ENCODE measurements at places on chromosomes 7 and 10.

GRCh38 chr10:68224810-68225209 lies 7.1 kb downstream of the ATOH7 start:
- no peak for DNase-seq

DNA sequence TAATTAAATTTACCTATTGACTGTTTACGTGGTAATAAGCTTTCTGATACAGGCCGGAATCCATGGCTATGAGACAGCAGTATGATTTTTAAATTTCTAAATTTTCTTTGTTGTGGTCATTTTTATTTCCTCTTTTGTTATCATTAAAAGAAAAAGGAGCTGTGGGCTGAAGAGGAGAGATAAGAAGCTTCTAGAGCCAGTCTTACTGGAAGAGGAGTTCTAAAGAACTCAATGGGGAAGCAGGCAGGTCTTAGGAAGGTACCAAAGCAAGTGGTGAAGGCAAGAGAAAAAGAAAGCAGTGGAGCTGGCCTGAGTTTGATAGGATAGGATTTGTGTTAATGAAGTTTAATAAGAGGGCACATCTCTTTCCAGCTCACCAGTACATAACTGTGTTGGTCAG lies 1187.8 kb downstream of the CNTNAP2 start:
- DNase-seq = no peak

DNA sequence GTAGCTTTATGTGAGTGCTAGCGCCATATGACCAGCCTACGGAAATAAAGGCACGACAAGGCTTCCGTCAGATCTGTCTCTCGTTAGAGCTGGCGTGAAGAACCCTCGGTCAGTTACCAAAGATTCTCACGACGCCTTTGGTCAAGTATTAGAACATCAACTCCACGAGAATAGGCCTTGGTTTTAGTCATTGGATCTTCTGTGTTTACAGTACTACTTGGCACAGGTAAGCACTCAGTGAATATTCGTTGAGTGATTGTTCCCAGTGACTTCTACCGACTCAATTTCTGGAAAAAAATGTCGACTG lies 316 bp downstream of the RBM48 start:
- no peak for DNase-seq

DNA sequence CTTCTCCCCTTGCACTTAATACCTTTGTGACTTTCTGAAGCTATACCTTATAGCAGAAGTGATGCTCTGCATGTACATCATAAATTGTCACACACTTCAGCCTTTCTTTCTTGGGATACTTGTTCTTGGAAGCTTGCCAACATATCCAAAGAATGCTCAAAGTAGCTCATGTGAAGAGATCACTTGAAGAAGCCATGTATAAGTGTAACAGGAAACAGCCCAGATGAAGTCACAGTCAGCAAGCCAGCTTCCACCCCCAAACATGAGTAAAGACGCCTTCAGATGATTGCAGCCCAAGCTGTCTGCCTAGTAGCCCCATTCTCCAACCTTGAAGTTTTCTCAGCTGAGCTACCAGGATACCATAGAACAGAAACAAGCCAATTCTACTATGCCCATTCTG lies 50.9 kb downstream of the DGKB start:
- DNase-seq = no peak

- DNase-seq = no peak
Observed at GRCh38 chr10:88831709-88832108, 19.9 kb downstream of the ANKRD22 start.

GRCh38 chr7:112635742-112636141 lies 154.5 kb downstream of the TMEM168 start:
- no peak for DNase-seq

GRCh38 chr10:34292675-34293074 lies 522.4 kb downstream of the PARD3 start:
- DNase-seq = no peak

- no peak for DNase-seq
Observed at GRCh38 chr10:124123156-124123555, 29.8 kb upstream of the CHST15 start.

DNA sequence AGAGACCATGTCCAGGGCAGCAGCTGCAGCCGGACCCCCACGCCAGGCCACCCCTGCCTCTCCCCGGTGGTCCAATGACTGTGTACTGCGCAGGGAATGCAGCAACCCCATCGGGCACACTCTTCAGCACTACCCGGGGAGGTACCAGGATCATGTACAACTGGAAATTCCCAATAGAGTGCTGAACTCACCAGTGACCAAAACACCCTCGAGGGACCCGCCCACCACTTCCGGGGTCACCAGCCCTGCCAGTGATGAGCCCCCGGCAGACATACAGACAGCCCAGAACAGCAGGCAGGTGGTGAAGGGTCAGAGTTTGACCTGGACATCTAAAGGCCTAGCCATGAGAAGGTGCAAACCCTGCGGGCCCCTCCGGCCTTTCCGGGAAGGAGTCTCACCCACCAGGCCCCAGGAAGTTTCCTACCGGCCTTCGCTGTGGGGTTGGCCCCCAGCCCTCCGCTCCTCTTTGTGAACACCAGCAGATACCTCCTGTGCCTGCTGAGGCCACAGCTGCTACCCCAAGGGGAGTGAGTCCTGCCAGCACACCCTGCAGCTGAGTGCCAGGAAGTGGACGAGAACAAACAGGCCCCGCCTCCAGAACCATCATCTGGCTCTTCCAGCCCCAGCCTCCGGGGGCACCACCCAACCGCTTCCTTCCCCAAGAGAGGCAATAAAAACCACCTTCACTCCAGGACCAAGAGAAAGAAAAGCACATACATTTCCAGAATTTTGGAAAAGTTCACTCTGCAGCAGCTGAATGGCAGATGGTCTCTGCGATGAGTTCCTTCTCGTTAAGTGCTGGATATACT lies 5.0 kb upstream of the ANKRD61 start:
- DNase-seq = peak; percentile 27

DNA sequence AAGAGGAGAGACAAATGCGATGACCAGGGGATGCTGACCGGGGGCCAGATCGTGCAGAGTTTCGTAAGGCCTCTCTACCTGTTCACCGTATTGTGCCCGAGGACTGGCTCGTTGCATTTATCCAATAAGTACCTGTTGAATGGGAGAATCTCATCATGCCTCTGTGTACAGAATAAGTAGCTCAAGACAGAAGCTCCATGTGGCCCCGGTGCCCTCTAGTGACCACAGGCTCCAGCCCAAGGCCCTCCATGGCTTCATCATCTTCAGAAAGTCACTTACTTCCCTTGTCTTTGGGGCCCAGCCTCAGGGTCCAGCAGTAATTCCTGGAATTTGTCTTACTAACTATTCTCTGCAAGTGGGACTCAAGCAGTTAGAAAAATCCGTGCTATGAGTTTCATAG lies 151.0 kb downstream of the CHN2 start:
- peak; percentile 55 for DNase-seq

DNA sequence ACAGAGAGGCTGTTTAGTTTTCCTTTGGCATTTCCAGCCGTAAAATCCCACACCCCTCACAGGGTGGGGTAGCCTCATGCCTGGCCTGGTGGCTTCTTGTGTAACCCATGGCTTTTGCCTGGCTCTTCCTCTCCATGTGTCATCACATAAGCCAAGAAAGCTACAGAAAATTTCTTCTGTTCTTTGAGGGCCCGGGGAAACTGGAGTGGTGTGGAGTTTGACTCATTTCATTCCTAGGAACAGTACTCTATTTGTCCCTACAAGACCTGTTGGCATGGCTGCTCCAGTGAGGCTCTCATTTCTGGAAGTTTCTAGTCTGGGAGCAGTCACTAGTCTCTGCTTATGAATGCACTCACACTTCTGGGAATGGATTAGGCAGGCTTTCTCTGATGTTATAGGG lies 523.9 kb downstream of the SUGCT start:
- no peak for DNase-seq

DNA sequence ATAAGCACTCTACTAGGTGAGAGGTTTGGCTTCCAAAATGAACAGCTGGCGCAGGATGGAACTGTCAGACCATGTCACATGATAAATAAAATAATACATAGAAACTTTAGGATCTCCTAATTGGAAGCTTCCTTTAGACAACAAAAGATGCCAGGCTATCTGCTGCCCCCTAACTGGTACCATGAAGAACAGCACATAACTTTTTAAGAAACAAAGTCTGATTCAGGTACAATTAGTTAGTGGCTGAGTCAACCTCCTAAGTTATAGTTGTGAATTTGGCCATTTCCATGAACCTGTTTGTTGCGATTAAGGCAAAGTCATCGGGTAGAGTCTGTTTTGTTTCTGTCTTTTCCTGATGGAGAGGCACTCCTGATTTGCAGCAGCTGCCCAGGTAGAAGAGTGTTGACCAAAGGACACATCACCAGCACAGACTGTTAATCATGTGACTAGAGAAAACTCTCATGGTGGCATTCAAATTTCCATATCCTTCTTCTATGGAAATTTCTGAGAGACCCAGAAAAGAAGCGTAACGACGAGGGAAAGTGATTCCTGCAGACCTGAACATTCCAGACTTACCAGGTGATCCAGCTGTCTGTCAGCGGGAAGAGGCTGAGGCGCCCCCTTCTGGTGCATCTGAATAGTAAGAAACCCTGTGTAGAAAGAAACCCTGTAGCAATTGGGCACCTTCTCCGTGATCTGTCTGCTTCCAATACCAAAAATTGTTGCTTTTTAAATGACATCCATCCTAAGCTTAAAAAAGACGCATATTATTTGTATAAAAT lies 8.6 kb upstream of the INHBA start:
- DNase-seq = peak; percentile 47

DNA sequence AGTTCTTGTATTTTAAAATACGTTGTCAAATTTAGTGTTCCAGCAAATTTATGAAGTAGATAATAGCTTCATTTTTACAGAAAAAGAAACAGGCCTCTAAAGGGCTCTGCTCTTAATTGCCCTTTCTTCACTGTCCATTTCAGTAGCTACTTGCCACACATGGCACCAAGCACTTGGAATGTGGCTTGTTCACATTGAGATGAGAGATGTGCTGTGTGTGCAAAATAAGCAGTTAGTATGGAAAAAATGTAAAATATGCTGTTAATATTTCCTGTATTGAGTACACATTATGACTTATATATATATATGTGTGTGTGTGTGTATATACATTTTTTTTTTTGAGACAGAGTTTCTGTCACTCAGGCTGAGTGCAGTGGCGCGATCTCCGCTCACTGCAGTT lies 19.5 kb downstream of the RBM33 start:
- no peak for DNase-seq

Measured in lung (tissue), 17 donors.